ENCODE measurements at places on chromosomes 16 and 17.

- no peak for DNase-seq
Observed at GRCh38 chr17:36463916-36464764, 22.3 kb upstream of the ZNHIT3 start.

- no peak for DNase-seq
Observed at GRCh38 chr16:4505356-4506147, 29.4 kb downstream of the HMOX2 start.

- no peak for DNase-seq
Observed at GRCh38 chr16:5885521-5885920, 787.9 kb upstream of the EEF2KMT start.

DNA sequence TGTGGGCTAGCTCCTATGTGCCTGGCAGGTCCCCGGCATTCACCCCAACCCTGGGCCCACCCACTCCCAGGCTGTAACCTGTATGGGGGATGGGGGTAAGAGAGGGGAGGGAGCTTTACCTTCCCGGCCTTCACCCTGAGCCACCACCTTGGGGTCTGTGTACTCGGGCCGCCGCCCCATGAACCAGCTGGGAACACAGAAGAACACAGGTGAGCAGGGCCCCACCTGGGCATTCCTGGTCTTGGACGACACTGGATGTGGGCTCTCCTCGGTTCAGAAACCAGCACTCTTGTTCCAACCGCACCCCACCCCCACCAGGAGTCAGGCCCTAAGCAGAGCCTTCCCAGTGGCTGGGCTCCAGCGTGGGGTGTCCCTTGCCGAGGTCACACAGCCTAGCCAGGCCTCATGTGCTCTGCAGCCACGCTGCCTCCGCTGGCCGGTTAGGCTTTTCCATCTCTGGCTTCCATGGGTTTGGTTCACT lies 18.8 kb downstream of the B9D1 start:
- no peak for DNase-seq

All from cortex of kidney (tissue), 1 donor.